Stimulated activated CD4-positive, alpha-beta T cell treated with anti-CD3 and anti-CD28 coated beads, Interleukin-2, amount 100 ng/mL, for 24 hours (primary cell): ENCODE measurements at places on chromosomes 11 and 22.
A peak's percentile ranks its signal among the peaks of the same experiment; 100 is the strongest.

DNA sequence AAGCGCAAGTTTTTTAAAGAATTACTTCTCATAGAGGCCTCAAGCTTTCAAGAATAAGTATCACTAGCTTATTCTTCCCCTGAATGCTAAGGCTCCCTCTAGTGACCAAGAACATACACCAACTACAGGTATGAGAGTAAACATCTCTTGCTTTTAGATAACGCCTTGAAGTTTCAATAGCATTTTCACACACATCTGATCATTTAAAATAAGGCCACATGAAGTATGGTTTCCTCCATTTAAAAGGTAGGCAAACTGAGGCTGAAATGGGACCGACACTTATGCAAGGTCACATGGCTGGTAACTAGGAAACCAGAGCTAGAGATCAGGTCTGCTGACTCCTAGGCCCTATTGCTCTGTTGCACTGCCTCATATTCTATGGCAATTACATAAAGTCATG lies 66.5 kb downstream of the CCDC34 start:
- no peak for DNase-seq

DNA sequence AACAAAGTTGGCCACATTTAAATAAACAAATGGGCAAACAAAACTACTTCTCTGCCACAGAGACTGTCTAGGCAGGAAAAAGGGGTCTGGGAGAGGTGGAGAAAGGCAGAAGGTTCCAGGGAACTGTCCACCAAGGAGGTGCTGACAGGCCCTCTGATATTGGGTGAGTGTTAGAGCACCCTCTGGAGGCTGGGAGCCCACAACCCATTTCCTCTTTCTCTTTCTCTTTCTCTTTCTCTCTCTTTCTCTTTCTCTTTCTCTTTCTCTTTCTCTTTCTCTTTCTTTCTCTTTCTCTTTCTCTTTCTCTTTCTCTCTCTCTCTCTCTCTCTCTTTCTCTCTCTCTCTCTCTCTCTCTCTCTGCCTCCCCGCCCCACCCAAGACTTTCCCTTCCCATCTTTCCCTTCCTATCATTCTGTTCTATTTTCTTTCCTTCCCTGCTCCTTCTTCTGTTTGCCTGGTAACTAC lies 912.8 kb downstream of the DLG2 start:
- DNase-seq: peak; percentile 6

DNA sequence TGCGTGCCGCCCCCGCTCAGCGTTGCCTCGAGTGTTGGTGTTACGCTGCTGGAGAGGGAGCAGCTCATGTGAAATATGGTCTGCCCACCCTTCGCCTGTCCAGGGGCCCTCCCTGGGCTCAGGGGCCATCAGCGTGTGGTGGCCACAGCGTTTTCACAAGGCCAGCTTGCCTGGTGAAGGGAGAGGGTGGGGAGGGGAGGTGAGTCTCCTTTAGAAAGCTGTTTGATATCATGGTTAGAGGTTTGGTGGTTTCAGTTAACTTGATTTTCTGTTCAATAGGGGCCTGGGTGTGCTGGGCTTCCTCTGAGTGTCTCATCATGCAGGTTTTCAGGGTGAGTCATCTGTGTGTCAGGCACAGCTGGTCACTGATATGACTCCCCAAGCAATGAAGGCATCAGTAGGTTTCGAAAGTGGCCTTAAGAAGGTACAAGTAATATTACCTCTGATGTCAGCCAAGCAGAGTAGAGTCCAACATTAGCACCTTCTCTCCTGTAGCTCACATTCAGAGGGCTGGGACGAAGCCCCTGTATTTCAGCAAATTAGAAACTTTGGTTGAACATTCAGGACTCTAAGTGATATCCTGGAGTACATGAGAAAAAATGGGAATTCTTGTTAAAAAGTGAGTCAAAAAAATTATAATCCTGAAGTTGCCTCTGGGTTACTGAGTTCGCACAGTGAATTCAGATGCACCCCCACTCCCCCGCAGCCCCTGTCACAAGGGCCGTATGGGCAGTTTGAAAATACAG lies 172.5 kb downstream of the TBC1D22A start:
- peak; percentile 21 for DNase-seq

- DNase-seq: no peak
These were observed 34.9 kb downstream of the ST3GAL4 start for GRCh38 chr11:126390272-126390867.

DNA sequence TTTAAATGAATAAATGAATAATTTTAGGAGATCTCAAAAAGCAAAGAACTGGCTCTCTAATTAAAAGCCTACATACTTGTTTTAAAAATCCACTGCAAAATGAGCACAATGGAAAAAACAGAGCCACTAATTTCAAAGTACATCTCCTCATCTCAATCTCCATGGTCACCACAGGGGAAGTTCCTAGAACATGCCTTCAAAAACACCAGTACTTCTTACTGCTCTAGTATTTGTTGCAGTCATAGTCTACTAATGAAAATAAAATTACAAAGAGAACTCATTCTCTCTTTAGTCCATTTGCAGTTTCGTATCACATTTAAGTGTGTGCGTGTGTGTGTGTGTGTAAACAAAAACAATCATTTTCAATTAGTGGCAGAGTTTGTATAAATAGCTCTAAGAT lies 54.0 kb downstream of the PIK3C2A start:
- no peak for DNase-seq

DNA sequence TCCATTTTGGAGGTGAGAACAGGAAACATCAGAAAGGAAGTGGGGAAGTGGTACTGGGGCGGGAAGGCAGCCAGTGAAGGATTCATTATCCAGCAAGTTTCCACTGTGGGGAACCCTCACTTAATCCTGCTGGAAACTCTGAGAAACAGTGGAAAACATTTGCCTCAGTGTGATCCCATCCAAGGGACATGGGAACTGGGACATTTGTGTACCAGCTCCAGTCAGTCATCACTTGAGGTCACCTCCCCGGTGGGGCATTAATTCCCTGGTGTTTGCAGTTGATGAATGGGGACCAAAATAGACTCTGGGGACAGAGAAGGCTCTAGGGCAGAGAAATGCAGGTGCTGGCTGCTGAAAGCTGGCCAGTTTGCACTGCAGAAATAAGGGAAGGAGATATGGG lies 599.9 kb downstream of the BUD13 start:
- DNase-seq: no peak

DNA sequence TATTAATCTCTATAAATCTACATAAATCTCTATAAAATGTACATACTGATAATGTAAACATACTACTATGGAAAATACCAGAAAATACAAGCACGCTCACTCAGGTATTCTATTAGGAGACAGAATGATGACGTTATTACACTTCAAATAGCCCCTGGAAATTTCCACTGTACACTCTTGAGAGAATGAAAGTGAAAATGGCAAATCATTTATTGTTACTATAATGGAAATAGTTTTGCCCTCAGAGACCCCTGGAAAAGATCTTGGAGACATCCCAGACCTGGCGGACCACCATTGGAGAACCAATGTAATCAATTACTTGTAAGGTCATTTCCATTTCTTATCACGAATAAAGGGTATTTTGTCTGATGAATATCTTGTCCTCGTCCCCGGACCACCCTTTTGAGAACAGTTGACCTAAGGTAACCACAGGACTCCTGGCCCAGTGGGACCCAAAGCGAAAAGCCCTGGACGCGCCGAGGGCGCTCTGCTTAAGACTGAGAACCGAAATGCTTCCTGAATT lies 509 bp upstream of the PRRG4 start:
- DNase-seq: no peak

GRCh38 chr22:29879753-29880152 lies 3.2 kb upstream of the MTMR3 start:
- DNase-seq: no peak

DNA sequence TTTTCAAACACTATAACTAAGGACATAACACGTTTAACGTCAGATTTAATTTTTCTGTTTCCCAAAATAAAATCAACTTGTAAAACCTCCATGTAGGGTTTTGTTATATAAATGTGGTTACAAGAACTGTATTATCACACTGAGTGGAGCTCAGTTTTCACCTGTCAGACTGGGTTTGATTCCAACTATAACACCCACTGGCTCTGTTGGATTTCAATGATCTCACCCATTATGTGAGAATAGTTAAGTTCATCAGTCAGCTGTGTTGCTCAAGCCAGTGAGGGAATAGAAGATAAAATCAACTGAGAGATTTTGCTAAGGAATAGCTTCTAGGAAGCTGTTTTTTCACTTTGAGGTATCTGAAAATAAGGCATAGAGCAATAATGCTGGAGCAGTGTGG lies 5.1 kb upstream of the OR52R1 start:
- no peak for DNase-seq

DNA sequence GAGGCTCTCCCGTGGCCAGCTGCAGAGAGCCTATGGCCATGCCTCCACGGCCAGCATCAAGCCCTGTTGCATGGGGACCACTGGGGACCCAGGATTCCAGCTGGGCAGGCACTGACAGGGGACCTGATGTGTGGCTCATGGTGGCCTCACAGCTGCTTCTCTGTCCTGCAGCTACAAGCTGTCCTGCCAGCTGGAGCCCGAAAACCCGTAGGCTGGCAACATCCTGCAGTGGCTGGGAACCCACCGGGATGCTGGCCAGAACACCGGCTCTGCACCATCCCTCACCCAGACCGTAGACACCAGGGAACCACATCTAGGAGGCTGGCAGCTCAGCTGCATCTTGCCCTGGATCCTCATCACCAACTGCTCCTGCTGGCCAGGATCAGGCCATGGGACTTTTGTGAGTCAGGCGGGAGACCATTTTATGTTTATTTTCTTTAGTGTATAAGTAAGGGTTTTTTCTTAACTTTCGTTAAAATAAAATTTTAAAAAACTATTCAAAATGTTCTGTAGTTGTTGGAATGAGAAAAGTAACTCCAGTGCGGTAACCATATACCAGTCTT lies 7.9 kb downstream of the RGL4 start:
- DNase-seq: no peak

DNA sequence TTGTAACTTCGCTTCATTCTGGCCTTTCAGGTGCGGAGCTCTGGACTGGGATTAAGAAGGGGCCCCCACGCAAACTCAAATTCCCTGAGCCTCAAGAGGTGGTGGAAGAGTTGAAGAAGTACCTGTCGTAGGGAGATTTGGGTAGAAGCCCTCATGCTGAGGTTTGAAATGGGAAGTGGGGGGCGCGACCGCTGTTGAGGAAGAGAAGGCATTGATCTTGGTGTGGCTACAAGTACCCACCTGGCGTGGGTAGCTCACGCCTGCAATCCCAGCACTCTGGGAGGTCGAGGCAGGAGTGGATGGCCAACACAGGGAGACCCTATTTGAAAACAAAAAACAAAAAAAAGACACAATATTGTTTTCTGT lies 779 bp downstream of the SELENOH start:
- no peak for DNase-seq

GRCh38 chr11:84035645-84036044 lies 749.5 kb upstream of the CCDC90B start:
- no peak for DNase-seq

- no peak for DNase-seq
These were observed 9.0 kb upstream of the KCTD14 start for GRCh38 chr11:78032090-78032489.

- DNase-seq: no peak
These were observed 9.8 kb downstream of the POU2AF3 start for GRCh38 chr11:111308140-111308539.

GRCh38 chr11:17293311-17293710 lies 16.8 kb downstream of the NUCB2 start:
- no peak for DNase-seq

DNA sequence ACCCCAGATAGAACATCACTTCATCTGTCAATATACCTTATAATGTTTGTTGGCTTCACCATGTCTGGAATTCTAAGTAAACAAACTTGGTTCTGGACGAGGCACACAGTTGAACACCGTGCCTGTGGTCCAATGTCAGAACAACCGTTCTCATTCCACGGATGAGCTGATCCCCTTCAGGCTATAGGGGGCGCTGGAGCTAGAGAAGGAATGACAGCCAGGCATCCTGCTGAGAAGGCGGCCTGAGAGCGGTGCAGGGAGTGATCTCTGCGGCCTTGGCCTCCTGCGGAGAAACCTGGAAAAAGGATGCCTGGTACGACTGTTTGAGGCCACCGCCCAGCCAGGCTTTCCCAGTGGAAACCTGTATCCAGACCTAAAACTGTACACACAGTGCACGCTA lies 48.7 kb downstream of the FDX1 start:
- no peak for DNase-seq

DNA sequence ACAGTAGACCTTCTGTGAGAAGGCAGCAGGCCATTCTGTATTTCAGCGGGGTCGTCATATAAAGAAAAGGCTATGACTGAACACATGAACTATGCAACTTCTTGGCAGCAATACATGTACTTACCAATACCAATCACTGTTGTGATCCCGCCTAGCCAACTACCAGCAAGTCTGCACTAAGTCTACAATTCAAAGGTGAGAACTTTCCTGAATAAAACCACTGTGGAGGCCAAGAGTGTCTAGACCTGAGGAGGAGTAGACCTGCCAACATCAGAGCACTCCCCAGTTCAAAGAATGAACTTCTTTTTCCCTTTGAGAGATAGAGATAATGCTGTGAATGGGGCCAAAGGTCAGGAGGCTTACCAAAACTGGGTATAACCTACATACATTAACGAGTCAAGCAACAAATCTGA lies 108.2 kb downstream of the SIK3 start:
- no peak for DNase-seq

DNA sequence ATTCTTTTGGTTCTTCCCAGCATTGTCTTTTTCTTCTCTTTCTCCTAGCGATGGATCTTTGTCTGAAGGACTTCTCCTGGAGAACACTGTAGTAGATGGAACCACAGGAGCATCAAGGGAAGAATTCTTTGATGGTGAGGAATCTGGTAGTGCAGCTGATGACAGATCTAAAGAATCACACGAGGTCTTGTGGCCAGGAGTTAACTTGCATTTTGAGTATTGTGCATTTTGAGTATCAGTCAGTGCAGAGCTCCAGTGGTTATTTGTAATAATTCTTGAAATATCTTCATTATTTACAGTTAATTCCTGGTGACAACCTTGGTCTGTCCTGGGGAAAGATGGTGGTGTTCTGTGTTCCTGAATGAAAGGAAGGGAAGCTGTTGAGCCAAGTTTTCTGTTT lies 14.5 kb upstream of the POGLUT3 start:
- DNase-seq: no peak

- DNase-seq: no peak
These were observed 50.4 kb upstream of the SEPTIN5 start for GRCh38 chr22:19663821-19664355.

- no peak for DNase-seq
These were observed 149.3 kb downstream of the CACNA1I start for GRCh38 chr22:39719559-39720450.

DNA sequence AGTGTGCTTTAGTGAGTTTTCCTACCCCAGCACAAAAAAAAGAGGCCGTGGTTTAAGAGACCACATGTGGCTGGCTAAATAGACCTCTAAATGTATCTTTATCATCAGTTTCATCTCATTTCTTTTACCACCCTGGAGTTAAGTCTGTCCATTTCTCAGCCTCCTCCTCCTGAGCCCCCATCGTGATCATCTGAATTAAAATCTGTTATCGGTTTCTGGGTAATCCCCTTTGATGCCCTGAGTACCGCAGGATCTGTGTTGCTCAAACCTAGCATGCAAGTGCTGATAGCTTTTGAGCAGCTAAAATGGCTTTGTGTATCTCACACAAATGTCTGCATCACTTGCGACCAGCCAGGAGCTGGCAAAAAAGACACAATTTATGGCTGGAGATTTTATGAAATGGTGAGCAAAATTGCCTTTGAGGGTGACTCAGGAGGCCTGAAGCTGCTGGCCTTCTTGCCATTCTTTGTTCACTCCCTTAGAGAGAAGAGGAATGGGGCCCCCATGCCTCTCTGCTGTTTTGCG lies 236.5 kb downstream of the NTM start:
- no peak for DNase-seq
